ENCODE measurements at places on chromosomes 1 and 21.

GRCh38 chr1:231931146-231931545, 304.6 kb downstream of the DISC1 start:
- DNase-seq = peak; percentile 33

- no peak for DNase-seq
Measured at GRCh38 chr1:6287029-6287428, 26.1 kb upstream of the GPR153 start.

GRCh38 chr1:12461754-12462153, 156.3 kb downstream of the DHRS3 start:
- DNase-seq = no peak

GRCh38 chr21:18142655-18143054, 102.0 kb upstream of the CHODL start:
- no peak for DNase-seq

DNA sequence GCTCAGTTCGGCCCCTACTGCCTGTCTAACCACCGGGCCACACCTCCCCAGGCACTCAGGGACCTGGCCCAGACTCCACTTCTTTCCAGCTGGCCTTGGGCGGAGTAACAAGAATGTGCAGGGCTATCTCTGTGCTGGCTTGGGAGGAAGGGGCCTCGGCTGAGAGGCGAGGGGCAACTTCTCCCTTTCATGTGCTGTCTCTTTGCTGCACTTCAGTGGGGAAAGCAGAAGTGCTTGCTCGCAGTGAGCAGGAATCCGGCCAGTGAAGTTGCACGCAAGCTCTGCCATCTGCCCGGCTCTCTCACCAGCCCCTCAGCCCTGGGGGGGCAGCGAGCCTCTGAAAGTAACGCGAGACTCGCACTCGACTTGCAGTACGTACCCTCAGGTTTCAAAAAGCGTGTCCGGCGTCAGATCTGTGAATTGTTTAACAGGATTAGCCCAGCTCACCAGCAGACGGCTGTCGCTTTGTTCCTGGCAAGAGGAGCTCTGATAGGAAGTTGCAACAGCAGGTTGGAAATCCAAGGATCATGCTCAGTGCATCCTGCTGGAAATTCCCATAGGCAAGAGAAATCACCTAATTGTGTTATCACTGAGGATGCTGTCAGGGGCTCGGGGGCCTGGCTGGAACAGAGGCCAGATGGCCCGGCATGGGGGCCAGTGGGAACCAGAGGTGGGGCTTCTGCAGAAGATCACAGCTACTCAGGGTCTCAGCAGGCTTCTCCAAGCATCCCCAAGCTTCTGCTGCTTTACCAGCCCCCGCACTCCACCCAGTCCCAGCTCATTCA, 221.1 kb downstream of the NPHP4 start:
- no peak for DNase-seq

DNA sequence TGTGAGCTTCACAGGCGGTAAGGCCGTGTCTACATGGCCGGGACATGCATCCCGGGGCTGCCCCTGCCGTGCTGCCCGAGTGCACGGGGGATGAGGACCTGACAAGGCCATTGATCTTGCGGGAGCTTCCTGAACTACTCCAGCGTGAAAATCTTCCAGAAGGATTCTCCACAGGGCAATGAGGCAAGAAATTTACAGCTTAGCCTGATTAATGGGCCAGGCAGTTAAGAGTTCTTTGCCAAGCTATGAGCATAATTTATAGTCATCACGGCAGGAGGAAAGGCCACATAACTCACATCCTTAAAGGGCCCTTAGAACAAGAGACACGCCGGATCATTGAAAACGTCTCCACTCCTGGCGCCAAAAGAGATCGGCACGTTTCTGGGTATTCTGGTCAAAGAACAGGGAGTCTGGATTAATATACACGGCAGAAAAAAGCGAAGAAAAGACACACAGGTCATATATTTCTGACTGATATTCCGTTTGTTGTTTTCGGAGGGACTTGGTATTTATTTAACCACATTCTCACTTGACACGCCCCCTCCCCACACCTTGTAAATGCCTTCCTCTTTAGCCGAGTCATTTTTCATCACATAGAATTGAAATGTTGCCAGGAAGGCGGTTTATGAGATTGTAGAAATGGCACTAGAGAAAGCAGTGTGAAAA, 180.5 kb downstream of the DYRK1A start:
- DNase-seq = no peak

GRCh38 chr1:166032572-166033371, 134.0 kb downstream of the FAM78B start:
- DNase-seq = no peak

DNA sequence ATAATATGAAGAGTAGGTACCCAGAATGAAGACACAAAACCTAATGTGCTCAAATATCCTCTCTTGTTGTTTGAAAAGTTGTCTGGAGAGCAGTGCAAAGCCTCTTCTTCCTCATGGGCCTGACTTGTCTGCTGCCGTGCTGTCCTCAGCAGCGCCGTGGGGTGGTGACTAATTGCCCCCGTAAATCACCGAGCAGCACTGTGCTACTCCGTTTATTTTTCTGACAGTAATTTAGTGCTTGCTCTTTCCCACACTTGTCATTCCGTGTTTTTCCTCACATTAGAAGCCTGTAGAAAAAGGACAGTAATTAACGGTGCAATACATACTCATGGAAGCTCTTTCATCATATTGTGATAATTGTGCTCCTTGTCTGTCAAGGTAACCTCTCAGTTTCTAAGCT, 114.8 kb upstream of the BARHL2 start:
- peak; percentile 22 for DNase-seq

GRCh38 chr1:31987135-31987619, 26.5 kb upstream of the KHDRBS1 start:
- no peak for DNase-seq

DNA sequence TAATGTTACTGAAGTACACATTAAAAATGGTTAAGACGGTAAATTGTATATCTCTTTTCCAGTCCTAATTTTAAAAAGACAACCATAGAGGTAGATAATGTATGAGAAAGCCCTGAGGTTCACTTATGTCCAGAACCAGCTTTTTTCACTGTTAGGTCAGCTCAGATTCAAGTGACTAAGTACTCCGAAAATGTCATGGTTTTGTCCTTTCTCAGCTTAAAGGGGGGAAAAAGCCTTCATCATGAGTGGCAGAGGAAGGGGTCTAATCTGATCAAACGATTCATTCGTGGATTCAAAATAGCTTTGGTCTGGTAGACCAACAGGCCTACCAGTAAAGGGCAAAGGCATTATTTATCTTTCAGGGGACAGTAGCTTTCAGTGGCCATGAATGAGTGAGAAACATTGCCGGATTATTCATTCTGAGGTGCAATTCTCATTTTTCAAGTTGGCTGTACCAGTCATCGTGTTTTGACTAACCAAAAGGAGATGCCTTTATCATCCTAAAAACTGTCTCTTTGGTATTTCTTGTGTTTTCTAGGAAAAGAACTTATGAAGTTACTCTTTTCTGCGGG, 208.4 kb downstream of the HHIPL2 start:
- peak; percentile 54 for DNase-seq

- DNase-seq = no peak
Measured at GRCh38 chr1:247269133-247269532, 13.3 kb downstream of the VN1R5 start.

DNA sequence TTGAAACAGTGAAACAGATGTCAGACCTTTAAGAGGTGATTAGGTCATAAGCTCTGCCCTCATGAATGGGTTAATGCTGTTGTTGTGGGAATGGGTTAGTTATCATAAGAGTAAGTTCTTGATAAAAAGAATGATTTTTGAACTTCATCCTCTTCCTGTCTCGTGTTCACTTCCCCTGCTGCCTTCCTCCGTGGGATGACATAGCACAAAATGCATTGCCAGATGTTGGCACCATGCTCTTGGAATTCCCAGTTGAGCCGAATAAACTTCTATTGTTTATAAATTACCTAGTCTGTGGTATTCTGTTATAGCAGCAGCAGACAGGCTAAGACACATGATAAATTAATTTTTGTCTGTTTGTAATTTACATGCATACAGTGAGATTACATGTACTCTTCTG, 112.0 kb upstream of the LRRC7 start:
- DNase-seq = no peak

GRCh38 chr1:43431676-43432075, 22.1 kb downstream of the HYI start:
- DNase-seq = no peak

DNA sequence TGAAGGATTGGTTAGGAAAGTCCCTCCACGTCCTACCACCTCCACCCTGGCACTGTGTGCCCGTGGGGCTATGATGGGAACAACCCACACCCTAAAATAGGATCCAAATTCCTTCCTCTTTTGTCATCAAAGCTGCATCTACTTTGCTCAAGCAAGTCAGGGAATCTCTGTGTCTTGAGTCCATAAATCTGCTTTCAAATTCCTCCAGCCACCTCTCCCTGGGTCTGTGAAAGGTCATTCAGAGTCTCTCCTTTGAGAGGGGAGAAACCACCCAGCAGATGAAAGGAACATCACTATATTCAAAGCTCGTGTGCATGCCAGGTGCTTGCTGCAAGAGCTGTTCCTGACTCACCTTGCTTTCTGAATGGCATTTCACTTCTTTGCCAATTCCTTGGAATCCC, 243.6 kb downstream of the TM2D1 start:
- no peak for DNase-seq

DNA sequence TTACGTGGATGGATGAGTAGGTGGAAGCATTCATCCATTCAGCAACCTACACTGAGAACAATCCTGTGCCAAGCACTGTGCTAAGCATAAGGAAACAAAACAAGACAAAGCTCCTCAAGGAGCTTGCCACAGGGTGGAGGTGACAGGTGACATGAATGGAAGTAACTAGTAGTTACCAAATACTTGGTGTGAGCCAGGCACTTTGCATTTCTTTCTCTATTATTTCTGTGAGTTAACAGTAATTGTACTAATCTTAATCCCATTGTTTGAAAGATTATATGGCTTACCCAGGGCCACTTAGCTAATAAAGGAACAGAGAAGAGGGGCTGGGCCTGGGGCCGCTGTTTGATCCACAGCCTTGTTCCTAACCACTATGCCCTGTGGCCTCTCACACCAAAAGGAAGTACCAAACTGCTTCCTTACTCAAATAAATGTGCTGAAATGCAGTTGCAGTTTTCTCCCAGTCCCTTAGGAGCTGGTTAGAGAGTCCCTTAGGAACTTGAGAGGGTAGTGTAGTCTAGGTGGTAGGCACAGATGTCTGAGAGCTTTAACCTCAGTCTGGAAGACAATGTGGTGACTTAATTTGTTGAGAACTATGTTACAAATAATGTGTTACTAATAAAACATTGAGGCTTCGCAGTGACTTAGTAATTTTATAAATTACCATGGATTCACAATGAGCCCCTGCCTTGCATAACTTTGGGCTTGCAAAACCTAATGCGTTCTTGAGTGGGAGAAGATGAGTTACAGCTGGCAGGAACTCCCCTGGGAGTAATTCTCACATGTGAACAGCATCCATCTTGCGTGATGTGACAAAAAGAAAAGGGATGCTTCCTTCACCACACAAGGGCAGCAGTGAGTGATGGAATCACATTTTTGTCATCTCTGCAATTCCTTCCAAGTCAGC, 69.8 kb downstream of the MPZL1 start:
- no peak for DNase-seq

- DNase-seq = peak; percentile 39
Measured at GRCh38 chr1:27001570-27002360, 8.3 kb downstream of the TRNP1 start.

DNA sequence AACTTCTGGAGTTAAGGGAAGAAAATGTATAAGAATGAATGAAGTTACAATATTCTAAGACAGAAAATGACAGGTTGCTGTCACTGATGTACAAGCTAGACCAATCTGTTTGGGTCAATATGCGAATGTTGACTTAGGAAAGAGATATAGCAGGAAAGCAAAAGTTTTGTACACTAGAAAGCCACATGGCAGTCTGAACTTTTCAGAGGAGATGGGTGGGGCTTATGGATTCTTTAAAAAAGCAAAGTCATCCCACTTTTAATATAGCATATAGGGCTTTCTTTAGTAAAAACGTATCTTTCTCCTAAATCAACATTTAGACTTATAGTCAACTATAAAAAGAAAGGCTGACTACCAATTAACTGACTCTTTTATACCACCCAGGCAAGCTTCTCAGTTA, 381.2 kb downstream of the PTPRC start:
- no peak for DNase-seq

- DNase-seq = no peak
Measured at GRCh38 chr1:227280836-227281235, 37.5 kb downstream of the CDC42BPA start.

GRCh38 chr1:99745684-99746083, 20.8 kb downstream of the FRRS1 start:
- DNase-seq = no peak

DNA sequence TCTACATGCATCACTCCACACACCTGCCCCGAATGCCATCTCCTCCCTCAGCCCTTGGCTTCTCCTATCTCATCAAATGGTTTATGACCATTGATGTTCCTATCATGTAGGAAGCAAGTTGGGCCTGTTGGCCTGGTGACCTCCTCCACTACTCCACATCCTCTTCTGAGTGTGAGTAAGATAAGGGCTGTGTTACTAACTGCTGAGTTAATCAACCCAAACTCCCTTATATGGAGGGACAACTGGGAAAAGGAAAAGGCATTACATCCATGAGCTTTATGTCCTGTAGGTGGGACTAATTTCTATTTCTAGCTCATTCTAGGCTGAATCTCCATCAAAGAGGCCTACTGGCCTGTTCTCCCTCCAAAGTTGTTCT, 57.6 kb downstream of the WLS start:
- DNase-seq = peak; percentile 87

DNA sequence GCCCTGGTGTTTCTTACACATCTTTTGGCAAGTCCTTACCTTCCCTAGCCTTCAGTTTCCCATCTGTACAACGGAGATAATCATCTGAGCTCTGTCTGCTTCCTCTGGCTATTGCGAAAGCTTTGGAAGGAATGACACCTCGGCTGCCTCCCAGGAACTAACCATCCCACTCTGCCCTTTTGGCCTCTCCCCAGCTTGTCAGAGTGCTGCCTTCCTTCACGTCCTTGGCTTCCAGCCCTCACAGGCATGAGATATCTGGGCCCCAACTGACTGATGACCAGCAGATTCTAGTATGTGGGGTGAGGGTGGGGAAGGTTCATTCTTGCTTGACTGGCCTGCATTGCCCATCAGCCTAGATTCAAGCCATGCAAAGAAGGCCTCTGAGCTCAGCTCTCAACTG, 253.1 kb upstream of the FGGY start:
- peak; percentile 94 for DNase-seq

DNA sequence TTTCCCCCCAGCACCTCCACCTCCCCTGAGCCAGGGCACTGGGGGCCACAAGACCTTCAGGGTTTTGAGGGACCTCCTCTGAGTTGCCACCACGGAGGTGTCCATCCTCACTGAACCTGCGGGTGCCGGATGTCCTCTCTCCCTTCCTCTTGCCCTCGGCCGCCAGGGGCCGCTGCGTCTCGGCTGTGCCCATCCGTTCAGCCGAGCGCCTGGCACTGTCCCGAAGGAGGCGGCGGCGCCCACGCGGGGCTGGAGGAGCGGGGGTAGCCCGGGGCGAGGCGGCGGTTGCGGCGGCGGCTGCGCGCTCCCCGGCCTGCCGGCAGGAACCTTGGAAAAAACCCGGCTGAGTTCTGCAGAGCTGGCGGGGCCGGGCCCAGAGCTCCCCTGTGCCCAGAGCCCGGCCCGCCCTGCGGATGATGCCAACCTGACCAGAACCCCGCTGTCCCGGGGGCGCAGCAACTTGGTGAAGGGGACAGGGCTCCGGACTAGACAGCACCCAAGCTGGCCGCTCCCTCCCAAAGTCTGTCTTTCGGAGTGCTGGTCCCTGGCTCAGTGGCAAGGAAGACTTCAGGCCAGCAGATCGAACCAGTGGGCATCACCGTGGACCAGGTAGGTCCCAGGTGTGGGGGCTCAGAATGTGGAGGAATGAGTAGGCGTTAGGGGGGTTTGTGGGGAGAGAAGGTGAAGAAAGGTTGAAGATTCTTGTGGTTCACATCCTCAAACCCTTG, 3.7 kb upstream of the PPM1J start:
- peak; percentile 88 for DNase-seq

GRCh38 chr1:77421504-77422233, 139.8 kb downstream of the AK5 start:
- no peak for DNase-seq
